Activated CD4-positive, alpha-beta T cell treated with anti-CD3 and anti-CD28 coated beads, Interleukin-2, amount 50 U/mL, for 4 hours (primary cell): ENCODE measurements at places on chromosomes 5 and 9.

DNA sequence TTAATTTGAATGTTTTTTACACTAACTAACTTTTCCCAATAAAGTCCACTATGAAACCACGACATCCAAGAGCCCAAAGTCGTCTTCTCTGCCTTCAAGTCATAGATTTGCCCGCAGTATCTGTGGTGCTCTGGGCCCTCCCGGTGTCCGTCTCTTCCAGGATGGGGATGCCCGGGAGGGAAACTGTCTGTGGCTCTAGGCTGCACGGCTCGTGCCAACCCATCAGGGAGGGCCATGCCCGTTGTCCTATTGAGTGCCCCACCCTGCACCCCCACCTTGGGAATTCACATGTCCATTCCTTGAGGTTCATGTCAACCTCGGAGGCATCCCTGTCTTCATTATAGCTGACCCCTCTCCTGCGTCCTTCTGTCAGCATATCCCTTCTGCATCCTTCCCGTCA is 59.8 kb upstream of the LRRTM2 start:
- DNase-seq = no peak

- DNase-seq = no peak
Observed at GRCh38 chr9:109369285-109369684, 48.4 kb upstream of the EPB41L4B start.

- no peak for DNase-seq
Observed at GRCh38 chr9:114140850-114141249, 14.5 kb upstream of the COL27A1 start.

- DNase-seq = no peak
Observed at GRCh38 chr5:14716755-14717752, 52.5 kb downstream of the OTULIN start.

- DNase-seq = no peak
Observed at GRCh38 chr5:36442796-36443195, 141.1 kb upstream of the RANBP3L start.

DNA sequence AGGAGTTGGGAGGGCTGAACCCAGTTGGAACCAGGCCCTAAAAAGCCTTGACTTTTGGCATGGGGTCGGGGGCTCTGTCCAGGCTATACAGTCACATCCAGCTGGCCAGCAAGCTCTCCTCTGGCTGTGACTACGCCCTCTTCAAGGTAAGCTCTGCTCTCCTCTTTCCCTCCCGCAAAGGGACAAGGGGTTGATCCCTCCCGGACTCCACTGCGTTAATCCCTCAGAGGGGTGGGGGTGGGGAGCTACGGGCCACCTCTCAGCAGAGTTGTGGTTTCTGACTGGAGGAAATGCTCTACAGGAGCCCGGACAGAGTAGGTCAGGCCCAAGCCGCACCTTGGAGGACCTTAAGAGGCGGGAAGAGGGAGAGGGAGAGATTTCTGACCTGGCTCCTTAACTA is 3.0 kb upstream of the TSPAN17 start:
- no peak for DNase-seq

DNA sequence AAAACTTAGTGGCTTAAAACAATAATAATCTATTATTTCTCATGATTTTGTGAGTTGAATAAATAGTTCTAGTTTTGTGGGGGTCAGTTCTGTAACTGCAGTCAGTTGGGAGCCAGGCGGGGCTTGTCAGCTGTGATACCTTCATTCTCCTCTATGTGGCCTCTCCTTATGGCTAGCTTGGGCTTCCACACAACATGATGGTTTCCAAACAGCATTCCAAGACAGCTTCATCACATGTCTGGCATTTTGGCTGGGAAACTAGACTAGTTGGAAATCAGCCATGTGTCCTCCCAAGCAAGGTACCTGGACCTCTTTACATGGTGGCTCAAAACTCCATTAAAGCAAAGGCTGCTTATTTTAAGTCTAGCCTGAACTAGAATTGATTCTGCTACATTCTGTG is 61.4 kb upstream of the RANBP3L start:
- no peak for DNase-seq

DNA sequence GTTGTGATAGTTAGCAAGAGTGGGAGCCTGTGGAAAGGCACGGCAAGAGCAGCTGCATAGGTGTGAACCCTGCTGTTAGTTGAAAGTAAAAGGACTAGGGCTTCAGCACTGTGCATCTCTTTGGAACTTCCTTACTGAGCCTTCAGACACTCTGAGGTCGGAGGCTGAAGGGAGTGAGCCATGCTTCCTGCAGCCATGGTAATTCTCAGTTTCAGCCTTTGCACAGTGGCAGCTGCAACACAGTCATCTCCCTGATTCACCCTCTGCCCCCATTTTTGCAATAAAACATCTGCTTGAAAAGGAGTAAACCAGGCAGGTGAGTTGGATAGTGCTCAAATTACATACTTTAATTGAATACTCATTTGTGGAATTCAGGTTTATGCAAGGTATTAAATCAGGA is 6.5 kb upstream of the TLE4 start:
- no peak for DNase-seq

DNA sequence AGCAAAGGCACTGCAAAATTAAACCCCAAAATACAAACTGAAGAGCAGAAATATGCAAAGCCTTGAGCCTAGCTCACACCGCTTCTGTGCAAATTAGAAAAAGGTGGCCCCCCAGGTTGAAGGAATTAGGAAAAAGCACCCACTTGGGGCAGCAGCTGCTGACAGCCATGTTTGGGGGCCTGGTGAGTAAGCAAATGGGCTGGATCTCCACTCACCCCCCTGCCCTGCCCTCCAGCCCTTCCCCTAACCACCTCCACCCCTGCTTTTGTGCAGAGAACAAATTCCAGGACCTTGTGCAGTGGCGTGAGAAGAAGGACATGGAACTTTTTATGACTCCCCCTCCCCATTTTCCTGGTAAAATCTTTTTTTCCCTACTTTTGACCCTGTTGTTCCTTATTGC is 92.0 kb upstream of the DNAH5 start:
- DNase-seq = no peak

GRCh38 chr9:112817860-112818203 is 67.3 kb downstream of the SNX30 start:
- no peak for DNase-seq

- DNase-seq = no peak
Observed at GRCh38 chr5:126519637-126520592, 75.1 kb downstream of the ALDH7A1 start.

DNA sequence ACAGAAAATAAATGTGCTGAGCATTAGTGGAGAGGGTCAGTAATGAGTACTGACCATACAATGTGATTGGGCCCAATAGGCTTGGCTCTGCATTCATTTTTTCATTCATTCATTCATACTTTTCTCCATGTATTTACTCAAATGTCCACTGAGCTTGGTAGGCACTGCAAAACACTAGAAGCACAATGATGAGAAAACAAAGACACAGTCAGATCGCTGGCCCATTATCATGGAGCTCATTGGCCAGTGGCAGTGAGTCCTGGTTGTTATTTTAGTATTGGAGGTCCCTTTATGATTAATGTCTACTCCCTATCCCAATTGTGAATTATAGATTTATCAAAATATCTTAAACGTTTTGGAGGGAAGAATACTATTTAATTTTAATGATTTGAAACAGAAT is 1079.7 kb upstream of the DMAC1 start:
- DNase-seq = no peak

DNA sequence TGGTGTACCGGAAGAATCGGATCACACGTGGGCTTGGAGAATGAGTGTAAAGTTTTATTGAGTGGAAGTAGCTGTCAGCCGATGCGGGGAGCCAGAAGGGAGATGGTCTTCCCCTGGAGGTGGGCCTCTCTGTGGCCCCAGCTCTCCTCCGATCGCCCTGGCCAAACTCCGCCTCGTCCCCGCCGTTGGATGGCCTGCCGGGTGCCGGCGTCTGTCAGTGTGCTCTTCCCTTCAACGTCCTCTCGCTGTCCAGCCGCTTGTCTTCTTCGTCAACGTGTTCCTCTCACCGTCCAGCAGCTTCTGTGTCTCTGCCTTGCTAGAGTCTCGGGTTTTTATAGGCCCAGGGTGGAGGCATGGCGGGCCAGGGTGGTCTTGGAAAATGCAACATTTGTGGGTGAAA is 27.6 kb upstream of the TMEM215 start:
- DNase-seq = no peak

GRCh38 chr5:112546946-112547592 is 128.0 kb upstream of the EPB41L4A start:
- no peak for DNase-seq

GRCh38 chr5:120640778-120641177 is 176.7 kb downstream of the PRR16 start:
- DNase-seq = no peak

GRCh38 chr5:150562832-150563231 is 54.9 kb downstream of the NDST1 start:
- no peak for DNase-seq

DNA sequence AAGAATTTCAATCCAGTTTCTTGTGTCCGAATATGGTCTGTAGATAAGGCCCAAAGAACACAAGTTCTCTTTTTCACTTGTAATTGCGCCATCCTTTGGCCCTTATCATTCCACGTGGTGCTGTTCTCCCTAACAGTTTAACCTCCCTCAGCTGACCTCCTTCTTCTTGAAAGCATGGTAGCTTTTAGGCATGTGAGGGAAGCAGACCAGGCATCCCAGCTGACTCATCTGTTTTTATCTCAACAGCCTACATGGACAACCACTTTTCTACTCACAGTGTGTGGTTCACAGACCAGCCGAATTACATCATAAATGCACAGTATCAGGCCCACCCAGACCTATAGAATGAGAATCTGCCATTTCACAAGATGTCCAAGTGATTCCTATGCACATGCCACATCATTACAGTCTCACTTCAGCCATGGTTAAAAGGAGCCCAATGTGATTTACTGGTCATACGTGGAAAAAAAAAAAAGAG is 26.9 kb upstream of the PLIN2 start:
- DNase-seq = no peak

- DNase-seq = no peak
Observed at GRCh38 chr9:114856215-114856941, 50.5 kb upstream of the TNFSF15 start.

DNA sequence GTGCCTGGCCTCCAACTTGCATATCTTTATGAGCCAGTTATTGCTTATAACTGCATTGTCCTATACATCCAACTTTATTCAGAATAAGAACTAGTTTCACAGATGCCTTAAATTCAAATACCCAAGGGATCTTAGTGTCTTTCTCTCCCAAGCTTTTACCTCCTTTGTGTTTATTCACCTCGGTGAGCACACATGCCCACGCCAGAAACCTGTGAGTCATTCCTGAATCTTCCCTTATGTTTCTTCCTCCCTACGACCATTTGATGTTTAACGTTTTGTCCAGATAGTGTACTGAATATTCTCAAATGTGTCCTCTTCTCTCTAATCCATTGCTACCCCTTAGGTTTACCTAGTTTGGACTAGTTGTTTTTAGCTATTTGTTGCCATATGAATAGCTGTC is 55.5 kb upstream of the MEGF10 start:
- DNase-seq = no peak

DNA sequence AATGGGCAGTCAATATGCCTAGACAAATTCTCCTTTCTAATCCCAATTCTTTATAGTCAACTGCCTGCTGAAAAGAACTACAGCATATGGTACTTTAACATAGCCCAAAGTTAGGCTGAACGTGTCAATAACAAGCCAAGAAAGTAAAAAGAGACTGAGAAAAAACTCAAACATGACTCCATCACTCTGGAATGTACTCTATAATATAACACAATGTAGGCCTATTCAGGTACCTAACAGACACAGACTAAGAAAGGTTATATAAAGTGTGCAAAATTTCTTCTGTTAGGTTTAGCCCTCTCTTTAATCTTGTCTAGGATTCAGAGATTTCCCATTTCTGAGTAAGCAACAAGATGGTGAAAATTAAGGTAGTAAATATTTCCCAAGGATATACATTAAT is 209.7 kb upstream of the PRR16 start:
- DNase-seq = no peak

DNA sequence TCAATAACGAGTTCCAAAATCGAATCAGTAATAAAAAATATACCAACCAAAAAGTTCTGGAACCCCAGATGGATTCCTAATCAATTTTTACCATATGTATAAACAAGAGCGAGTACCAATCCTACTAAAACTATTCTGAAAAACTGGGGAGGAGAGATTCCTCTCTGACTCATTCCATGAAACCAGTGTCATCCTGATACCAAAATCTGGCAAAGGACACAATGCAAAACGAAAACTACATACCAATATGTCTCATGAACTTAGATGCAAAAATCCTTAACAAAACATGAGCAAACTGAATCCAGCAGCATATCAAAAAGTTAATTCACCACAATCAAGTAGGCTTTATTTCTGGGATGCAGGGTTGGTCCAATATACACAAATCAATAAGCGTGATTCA is 30.5 kb upstream of the MACIR start:
- no peak for DNase-seq

- no peak for DNase-seq
Observed at GRCh38 chr5:42989190-42989589, 50.9 kb downstream of the ANXA2R start.

DNA sequence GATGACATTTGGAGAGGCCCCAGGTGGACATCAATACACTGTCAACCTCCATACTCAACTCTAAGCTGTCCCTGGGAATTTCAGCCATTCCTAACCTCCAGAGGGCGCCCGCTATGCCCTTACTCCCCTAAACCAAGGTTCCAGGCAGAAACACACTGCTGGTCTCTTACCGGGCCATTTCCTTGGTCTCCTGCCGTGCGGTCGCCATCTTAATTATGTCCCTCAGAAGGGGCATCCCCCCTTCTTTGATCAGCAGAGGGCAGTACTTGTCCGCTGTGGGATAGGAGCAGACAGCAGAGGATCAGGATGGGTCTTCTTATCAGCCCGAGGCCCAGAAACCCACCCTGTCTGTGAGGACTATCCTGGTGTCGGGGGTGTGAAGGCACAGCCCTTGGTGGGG is 9.3 kb upstream of the ZDHHC12 start:
- DNase-seq = no peak

DNA sequence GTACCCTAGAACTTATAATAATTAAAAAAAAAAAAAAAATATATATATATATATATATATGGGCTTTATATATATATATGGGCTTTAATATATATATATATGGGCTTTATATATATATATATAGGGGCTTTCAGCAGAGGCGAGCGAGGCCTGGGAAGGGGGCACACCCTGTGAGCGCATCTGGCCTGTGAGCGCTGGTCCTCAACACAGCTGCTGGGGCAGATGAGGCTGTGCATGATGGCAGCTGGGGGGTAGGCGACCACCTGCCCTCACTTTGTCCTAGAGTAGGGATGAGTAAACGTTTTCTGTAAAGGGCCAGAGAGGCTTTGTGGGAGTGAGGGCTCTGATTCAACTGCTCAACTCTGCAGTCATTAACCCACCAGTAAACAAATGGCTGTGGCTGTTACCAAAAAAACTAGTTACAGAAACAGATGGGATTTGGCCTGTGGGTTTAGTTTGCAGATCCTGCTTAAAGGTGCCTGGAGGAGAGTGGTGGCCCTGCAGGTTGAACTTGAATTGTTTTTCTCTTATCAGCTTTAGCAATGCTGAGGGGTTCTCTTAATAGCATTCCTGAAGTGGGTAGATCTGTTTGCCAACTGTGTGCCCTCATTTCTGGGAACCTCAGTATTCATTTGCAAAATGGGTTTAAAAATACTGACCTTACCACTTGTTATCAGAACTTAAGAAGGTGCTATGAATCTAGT is 88.1 kb upstream of the EPB41L4B start:
- no peak for DNase-seq
